HCT116 (cell line): ENCODE measurements at places on chromosomes 6 and 20.

DNA sequence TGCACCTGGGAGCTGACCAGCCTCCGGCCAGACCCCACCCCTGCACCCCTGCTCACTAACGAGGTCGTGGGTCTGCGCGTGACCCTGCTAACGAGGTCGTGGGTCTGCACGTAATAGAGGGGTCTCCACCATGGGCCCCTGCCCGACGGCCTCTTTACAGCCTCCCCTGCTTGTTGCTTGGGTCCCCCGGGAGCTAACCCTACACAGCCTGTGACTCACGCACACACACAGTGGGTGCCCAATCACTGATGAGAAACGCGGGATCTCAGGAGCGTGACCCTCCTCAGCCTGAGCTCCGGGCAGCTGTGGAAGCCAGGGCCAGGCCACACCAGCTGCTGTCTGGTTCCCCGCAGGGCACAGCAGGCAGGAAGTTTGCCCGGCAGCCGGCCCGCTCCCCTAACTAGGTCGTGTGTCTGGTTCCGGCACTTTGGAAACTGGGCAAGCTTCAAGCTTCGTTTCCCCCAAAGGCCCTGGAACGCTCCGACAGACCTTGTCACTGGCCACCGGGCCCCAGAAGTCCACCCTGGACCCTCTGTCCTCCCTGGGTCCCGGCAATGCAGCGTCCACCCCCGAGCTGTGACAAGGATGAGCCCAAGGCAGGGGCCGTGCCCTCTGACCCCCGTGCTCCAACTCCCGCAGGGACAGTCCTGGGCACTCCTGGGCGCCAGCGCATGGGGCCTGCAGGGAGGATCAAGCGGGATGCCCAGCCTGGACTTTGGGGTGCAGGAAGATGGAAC, 767 bp downstream of the PTK6 start:
- no peak for DNase-seq

DNA sequence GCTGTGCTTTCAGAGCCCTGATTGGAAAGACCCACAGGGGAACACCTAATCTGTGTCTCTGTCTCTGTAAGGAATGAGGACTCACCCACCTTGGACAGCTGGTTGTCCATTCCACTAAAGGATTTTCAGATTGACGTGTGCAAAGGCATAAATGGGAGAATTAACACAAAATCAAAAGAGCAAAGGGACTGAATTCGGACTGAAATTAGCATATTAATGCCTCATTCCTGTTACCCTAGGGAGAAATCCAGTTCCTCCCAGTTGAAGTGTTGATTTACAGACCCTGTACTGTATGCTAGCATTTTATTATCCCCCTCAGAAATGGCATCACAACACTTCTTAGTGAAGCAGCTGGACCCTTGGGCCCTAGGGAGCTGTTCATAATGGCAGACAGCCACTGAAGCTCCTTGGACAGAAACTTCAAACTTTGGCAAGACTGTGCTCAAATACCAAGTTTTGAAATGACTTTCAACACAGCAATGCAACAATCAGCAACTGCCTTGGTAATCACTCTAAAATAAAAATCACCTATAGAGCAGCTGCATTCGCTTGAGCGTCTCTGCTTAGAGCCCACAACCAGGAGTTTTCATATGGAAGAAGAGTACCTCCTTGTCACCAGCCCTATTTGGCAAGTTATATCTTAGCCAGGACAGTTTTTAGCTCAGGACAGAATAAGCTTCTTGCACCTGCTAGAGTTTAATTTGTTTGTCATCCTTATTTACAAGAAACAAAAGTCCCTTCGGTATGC, 118.1 kb downstream of the TRDN start:
- no peak for DNase-seq

- no peak for DNase-seq
Measured at GRCh38 chr6:151098166-151098565, 141.6 kb upstream of the AKAP12 start.

GRCh38 chr6:169638388-169638787, 63.4 kb downstream of the WDR27 start:
- no peak for DNase-seq

GRCh38 chr6:122825163-122825562, 36.1 kb downstream of the SMPDL3A start:
- DNase-seq: no peak

- DNase-seq: no peak
Measured at GRCh38 chr6:6003621-6004366, 2.9 kb downstream of the NRN1 start.

DNA sequence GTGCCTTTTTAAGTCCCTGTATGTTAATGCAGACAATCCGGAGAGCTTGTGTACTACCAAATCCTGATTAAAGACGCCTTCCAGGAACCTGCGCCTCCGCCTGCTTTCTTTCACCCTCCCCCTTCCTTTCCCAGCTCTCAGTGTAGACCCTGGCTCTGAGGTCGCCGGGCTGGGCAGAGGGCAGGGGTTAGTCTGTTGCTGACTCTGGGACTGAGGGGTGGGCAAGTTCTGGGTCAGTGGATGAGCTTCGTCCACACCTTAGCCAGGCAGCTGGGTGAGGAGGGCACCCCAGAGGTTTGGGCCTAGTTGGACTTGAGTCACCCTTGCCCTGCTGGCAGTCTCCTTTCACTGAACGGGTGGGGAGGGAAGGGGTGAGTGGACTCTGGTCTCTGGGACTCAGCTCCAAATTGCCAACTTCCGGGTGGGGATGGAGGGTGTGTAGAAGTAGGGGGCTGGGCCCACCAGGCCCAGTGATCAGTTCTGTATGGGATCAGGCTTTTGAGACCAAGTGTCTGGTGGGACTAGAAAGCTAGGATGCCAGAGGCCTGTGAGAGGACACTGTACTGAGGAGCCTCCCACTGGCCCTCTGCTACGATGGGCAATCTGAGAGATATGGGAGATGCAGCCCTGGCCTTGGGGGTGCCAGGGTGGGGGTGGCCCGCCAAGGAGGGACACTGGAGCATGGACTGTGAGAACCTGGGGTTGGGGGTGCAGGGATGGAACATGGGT, 21.3 kb upstream of the SLC22A7 start:
- no peak for DNase-seq

GRCh38 chr20:48826069-48826468, 1.7 kb downstream of the PREX1 start:
- DNase-seq: no peak
